ENCODE measurements at places on chromosomes 2 and 18. TPM values are rescaled to one million over a fixed set of nuclear protein-coding genes. Genes with fewer than 3 reads are reported as not detected.

PROC gene
- total RNA-seq = 1.1 TPM

HOXD9 gene
- total RNA-seq = not detected

IL1RN gene
- total RNA-seq = 0.54 TPM

STEAP3 gene
- total RNA-seq = 13.5 TPM

GCA gene
- total RNA-seq = 72.2 TPM

MSH2 gene
- 20.2 TPM for total RNA-seq

PRPF40A gene
- 152 TPM for total RNA-seq
